ENCODE measurements at places on chromosomes 16 and 17.
A peak's percentile ranks its signal among the peaks of the same experiment; 100 is the strongest.

GRCh38 chr16:11843861-11844260 lies 7.5 kb downstream of the RSL1D1 start:
- DNase-seq: no peak

GRCh38 chr17:4547118-4547906 lies 7.9 kb downstream of the MYBBP1A start:
- DNase-seq: no peak

GRCh38 chr16:65786916-65787315 lies 579.6 kb upstream of the CDH5 start:
- DNase-seq: no peak

DNA sequence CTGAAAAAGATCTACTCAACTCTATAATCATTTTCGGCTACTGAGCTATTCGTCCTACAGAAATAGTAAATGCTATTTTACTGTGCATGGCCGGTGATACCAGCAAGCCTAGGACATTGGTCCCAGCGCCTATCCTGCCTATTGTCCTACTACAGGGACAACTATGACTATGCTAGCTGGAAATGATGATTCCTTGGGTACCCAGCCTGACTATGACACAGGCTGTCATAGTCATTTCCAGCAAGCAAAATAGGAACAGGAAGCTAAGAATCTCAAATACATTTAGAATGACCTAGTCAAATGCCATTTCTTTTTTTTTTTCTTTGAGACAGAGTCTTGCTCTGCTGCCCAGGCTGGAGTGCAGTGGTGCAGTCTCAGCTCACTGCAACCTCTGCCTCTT lies 33.7 kb upstream of the HSBP1 start:
- DNase-seq: no peak

- peak; percentile 22 for DNase-seq
These were observed 612 bp downstream of the CISD3 start for GRCh38 chr17:38730526-38731379.

DNA sequence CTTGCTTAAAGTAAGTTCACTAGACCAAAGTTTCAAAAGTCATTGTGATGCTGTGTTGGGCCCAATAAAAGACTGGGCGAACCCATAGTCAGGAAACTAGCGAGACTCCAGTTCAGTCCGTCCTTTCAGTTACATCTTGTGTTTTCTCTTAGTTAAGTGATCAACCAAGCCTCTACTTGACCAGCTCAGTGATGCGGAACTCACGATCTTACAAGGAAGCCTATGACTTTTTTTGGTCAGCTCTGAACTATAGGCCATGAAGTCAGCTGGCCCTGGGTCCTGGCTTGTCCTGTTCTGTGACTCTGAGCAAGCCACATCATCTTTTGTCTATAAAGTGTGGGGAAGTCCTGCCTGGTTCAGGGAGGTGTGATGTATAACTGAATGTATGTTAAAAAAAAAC lies 21.7 kb upstream of the WSCD1 start:
- no peak for DNase-seq

DNA sequence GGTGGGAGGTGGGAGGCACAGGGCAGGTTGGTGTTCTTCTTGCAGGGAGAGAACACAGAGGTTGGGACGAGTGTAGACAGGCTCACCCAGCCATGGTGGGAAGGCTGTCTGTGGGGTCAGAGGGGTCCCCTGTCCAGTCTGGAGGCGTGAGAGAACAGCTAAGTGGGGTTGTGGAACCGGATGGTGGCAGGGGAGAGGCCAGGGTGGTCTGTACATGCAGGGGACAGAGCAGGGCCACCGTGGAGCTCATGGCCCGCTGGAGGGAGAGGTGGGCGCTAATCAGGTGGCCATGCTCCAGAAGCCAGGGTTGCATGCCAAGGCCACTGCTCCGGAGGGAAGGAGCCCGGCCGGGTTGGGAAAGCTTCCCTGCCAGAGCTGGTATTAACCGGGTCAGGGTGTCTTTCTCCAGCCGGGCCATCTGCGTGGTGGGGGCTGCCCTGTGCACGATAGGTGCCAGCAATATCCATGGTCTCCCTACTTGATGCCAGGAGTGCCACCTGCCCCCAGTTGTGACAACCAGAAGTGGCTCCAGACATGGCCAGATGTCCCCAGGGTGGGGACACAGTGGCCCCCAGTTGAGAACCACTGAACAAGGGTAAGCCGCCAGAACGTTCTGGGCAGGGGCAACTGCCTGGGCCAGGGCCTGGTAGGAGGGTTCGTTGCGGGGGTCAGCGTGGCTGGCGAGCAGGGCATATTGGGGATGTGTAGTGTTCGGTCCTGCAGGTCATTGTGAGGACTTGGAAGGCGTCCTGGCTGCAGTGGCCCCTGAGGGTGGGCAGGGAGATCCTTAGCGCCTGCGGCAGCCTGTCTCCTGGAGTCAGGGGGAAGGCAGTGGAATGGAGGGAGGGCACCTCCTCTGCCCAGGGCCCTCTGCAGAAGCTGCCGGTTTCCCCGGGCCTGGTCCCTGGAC lies 5.1 kb downstream of the SNN start:
- DNase-seq: no peak

GRCh38 chr17:36941265-36942010 lies 4.2 kb downstream of the LHX1 start:
- no peak for DNase-seq

DNA sequence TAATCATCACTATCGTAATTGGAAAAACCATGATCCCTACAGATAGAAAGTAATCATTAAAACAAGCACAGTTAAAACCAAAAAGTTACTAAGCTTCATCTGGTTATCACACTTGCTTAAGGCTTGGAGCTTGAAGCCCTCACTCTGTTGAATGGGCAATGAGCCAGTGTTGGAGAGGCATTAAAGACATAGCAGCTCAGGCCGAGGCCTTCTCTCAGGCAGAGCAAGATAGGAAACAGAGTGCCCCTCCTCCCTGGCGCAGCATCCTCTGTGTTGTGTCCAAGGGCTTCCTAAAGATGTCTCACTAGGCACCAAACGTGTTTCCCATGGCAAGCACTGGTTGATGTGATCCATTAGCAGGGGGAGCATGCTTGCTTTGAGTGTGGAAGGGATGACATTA lies 34.9 kb upstream of the LGALS9 start:
- no peak for DNase-seq

DNA sequence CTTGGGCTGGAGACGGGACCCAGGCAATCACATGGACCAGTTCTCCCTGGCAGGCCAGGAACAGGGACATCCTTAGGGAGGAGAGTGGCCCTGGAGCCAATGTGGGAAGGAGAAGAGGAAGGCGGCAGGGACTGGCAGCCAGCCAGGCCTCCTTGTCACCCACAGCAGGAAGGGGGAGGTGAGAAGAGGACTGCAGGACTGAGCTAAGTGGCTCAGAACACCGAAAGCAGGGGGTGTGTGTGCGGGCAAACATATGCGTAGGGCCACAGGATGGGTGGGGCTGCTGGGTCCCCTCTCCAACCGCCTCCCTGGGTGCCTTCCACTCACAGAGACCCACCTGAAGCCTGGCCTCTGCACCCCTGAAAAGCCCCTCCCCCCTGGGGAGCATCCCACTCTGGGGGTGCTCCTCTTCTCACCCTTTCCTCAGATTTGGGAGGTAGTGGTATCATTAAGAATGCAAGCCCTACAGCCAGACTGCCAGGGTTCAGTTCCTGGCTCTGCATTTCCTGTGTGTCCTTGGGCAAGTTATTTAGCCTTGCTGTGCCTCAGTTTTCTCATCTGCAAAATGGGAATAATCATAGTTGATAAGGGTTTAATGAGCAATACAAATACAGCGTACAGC lies 8.1 kb downstream of the PNMT start:
- peak; percentile 30 for DNase-seq

GRCh38 chr16:77068402-77068801 lies 122.6 kb upstream of the MON1B start:
- DNase-seq: no peak

- no peak for DNase-seq
These were observed 9.3 kb upstream of the WBP2 start for GRCh38 chr17:75864448-75864871.

- DNase-seq: no peak
These were observed 164.3 kb downstream of the ANKFN1 start for GRCh38 chr17:56317351-56318208.

GRCh38 chr17:50524838-50525237 lies 7.7 kb upstream of the EPN3 start:
- DNase-seq: no peak

GRCh38 chr17:81526662-81527571 lies 1.3 kb upstream of the FSCN2 start:
- DNase-seq: no peak

- no peak for DNase-seq
These were observed 33.4 kb downstream of the ARHGAP23 start for GRCh38 chr17:38461683-38462082.

- DNase-seq: no peak
These were observed 44.2 kb downstream of the RPTOR start for GRCh38 chr17:80588702-80589383.

DNA sequence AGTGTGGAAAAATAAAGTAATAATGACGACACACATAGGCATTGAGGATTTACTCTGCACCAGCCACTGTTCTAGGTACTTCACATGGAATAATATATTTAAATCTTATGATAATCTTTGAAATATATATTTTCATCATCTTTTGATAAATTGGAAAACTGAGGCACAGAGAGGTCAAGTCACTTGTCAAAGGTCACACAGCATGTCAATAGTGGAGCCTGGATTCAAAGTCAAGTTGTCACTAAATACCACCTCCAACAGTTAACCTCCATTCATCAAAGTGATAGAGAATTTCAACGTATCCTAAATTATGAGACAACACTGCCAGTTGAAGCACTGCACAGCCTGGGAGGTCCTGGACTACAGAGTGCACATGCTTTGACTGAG lies 121.7 kb downstream of the IRX5 start:
- DNase-seq: no peak

GRCh38 chr17:27985306-27985705 lies 57.2 kb upstream of the NLK start:
- no peak for DNase-seq

- DNase-seq: no peak
These were observed 26.0 kb downstream of the CACNG3 start for GRCh38 chr16:24282141-24282540.

GRCh38 chr16:73176577-73177013 lies 128.7 kb upstream of the ZFHX3 start:
- DNase-seq: no peak

DNA sequence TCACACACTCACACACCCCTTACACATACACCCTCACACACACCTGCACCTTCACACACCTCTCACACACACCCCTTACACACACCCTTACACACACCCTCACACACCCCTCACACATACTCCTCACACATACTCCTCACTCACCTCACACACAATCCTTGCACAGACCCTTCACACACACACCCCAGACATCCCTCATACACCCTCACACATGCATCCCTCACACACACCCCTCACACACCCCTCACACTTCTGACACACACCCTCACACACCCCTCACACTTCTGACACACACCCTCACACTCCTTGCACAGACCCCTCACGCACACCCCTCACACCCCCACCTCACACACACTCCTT lies 23.9 kb downstream of the C17orf67 start:
- DNase-seq: no peak

DNA sequence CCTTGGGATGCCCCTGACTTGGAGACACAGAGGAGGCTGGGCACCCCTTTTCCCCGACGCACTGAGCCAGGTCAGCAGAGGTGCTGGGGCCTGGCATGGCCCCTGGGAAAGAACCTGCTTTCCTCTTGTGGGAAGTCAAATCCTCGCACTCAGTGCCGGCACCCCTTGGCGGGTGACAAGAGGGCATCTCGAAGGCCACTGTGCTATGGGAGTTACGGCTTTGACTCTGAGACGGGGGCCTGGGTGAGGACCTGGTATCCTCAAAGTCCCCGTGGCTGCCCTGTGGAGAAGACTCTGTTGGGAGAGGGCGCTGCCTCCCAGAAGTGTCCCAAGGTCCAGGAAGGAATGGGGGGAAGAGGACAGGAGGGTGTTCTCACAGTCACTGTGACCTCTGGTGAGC lies 117.0 kb downstream of the METRNL start:
- DNase-seq: no peak

- no peak for DNase-seq
These were observed 61.1 kb upstream of the MTMR4 start for GRCh38 chr17:58575511-58575910.

DNA sequence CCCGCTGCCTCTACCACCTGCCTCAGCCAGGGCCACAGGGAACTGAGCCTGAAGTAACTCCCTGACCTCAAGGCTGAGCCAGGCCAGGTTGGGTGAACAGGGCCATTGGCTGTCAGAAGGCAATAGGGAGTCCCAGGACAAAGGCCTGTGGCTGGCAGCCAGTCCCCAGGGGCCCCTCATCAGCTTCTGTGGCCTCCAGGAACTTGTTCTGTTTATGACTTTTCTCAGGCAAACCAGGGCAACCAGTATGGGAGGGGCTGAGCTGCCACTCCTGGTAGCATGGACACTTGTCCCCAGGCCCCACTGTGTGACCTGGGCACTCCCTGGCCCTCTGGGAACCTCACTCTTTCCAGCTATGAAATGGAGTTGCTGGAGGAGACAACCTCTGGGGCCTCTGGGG lies 40.1 kb downstream of the CPNE2 start:
- DNase-seq: no peak

DNA sequence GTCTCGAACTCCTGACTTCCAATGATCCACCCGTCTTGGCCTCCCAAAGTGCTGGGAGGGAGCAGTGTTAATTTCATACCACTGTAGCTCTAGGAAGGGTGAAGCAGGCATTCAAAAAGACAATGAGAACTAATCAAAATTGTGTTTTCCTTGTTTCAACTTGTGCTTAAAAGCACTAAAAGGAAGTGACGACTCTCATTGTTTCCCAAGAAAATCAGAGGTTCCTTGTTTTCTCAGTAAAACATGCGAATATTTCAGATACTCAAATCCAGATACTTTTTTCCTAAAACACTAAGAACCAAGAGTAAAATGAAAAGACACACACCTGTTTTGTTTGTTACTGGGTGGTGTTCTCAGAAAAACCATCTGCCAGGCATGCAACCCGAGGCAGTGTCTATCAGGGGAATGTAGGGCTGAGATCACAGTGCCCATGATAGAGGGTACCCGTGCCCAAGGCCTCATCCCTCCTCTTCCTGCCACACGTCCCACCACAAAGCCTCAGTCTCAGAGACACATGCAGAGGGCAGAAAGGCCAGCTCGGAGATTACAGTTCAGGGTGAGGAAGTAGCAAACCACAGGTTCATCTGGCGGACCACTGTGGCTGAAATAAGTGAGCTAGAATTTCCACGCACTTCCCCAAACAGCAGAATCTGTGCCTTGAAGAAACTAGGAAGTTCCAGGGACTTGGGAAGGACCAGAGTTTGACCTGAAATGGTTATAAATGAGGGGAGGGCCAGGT lies 33.7 kb downstream of the GINS3 start:
- DNase-seq: no peak

DNA sequence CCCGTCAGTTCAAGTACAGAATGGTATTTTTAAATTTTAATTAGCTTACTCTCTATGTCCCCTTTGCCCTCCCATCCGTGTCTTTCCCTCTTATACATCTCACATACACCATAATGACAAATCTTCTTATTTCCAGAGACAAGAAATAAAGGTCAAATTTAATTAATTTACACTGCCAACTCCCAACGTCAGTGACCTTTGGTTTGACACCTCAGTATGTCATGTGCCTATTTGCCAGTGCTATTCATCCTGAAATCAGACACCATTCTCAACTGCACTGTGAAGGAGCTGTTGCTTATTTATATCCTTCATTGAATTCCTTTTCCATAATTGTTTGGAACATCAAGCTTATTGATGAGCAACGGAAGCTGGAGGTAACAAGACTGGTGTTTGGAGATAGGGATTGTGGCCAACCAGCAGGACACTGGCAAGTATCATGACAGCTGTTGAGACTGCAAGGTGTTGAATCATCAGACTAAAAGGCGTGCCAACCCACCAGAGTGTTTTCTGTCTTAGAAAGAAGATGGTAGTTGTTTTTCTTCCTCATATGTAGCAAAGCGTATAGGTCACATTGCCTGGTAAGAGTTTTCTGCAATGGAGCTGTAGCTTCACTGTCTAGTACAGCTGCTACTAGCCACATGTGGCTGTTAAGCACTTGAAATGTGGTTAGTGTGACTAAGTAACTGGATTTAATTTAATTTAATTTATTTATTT lies 12.5 kb downstream of the CALCOCO2 start:
- DNase-seq: no peak

All from amygdala (tissue), 56 donors.